ENCODE measurements at places on chromosomes 1 and 21. TPM values are rescaled to one million over a fixed set of nuclear protein-coding genes. Genes with fewer than 3 reads are reported as not detected.

- DNase-seq = no peak
Observed at GRCh38 chr1:54859700-54860391, 27.1 kb downstream of the DHCR24 start.

GRCh38 chr1:22332795-22333499 is 118.7 kb upstream of the ZBTB40 start:
- no peak for DNase-seq

DNA sequence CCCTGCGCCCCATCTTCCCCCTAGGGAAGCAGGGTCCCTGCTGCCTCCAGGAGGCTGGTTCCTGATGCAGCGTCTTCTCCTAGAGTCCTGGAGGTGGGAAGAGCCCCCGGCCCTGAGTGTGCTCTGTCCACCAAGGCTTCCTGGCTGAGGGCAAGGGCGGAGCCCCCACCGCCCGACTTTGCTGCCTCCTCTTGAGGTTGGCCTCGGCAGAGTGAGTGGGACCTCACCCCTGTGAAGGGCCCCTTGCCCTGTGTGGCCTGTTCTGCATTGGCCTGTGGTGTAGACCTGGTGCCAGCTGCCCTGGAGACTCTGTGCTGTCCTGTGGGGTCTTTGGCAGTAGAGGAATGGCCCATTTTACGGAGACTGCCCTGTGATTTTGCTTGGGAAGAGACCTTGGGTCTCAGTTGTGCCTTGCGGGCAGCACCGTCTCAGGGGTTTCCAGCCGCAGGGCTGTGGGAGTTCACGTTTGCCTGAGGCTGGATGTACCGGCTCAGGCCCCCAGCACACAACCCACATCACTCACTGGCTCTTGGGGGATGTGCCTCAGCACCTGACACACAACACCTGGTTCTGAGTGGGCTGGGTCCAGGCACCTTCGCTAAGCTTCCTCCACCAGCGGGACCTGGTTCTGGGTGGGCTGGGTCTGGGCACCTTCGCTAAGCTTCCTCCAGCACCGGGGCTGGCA is 73.6 kb downstream of the SKI start:
- DNase-seq = no peak

- peak; percentile 33 for DNase-seq
Observed at GRCh38 chr1:13892671-13893325, 192.8 kb downstream of the PRDM2 start.

GRCh38 chr1:217734973-217735372 is 103.8 kb downstream of the SPATA17 start:
- DNase-seq = no peak

DNA sequence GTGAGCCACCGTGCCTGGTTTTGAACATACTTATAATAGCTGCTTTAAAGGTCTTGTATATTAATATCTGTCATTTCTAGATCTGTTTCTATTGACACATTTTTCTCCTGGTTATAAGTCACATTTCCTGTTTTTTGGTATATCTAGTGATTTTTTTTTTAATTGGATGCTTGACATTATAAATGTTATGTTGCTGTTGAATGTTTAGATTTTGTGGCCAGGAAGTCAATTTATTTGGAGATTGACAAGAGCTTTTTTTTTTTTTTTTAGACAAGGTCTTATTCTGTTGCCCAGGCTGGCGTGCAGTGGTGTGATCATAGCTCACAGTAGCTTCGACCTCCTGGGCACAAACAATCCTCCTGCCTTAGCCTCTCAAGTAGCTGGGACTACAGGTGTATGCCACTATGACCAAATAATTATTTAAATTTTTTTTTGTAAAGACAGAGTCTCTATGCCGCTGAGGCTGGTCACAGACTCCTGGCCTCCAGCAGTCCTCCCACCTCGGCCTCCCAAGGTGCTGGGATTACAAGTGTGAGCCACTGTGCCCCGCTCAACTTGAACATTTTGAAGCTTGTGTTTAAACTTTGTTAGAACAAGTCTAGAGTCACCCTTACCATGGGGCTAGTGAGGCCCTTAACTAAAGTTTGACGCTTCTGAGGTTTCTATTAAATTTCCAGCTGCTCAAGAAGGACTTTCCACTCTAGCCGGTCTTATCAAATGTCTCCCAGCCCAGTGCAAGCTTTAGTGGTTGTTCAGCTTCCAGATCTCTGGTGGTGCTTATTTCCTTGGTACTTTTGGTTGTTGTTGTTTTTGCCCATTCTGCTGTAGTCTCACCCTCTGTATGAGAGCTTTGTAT is 8.6 kb upstream of the CHI3L2 start:
- no peak for DNase-seq

DNA sequence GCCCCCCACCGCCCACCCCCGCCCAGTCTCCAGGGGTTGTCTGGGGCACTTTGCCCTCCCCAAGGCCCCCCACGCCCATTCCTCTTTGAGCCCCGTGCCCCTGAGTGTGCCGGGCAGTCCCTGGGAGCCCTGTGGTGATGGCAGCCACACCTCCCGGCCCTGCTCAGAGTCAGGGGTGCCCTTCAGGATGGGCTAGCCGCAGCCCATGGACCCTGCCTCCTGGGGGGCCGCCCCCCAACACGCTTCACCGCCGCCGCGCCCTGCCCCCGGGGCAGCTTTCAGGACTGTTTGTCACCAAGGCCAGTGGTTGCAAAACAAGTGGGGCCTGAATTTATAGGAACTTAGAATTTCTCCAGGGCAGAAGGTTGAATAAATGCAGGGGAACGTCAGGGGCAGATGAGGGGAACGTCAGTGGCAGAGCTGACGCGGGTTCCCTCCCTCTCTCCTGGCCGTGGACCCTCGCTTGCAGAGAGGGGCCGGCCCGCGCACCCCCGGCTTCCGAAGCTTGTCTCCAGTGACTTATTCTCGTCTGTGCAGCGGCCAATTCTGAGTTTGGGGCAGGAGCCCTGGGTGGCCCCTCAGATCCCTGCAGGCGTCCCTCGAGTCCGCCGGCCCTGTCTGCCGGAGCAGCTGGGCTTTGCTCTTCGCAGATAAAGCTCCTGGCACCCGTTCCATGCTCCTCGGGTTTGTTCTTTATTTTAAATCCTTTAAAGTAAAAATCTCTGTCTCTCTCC is 41.2 kb upstream of the ADARB1 start:
- DNase-seq = no peak

DNA sequence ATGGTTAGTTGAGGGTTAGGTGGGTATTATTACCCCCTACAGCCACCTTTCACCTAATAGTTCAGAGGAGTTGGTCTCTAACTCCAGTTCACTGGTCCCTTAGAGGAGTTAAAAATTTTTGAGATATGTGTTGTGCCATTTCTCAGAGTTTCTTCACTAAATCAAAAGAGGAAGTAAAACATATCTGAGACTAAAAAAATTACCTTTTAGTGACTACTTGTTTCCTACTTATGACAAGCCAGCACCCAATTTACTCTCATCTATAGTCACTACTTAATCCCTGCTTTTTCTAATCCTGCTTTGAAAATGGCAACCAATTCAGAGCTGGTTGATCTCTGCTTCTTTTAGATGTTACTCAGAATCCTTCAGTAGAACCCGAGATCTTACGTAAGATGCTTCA is 1316.8 kb upstream of the B3GALT2 start:
- DNase-seq = no peak

GRCh38 chr1:22815421-22816066 is 104.9 kb downstream of the EPHB2 start:
- no peak for DNase-seq

DNA sequence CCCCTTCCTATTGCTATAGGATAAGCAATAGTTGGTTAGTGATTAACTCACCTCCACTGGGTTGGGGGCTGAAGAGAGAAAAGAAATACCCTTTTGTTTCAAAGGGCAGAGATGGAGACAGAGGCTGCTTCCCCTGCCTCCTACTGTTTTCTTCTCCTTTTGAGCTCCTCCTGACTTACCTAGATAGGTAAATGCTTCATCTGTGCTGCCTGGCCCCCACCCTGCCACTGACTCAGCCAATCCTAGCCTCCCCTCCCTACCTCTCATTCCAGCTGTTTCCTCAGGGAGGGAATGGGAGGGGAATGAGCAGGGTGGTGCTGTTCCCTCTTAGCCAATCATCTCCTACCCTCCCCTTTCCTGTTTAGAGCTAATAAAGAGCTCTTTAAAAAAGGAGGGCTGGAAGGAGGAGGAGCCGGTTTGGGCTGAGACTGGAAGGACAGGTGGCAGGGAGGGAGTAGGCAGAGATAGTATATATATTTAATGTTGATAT is at the start of gene C1orf116:
TSS of gene C1orf116 (minus strand) at position 229 of the 490 bp plus-strand sequence. CDS start 5,158 bp downstream, outside the sequence.
- DNase-seq = peak; percentile 87

DNA sequence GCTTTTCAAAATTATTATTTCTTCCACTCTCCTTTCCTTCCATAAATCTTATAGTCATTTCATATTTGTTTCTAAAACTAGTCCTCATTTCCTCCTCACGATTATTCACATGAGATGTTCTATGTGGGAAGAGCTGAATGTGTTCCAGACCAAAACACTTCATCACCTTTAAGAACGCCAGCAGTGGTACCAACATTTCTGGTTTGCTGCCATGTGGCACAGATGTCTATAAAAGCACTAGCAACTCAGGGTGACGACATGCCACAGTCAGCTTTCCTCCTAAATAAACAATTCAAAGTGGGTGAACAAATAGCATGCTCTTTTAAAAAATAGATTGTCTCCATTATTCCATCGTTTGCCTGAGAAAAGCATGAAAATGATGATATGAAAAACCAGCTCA is 1217.8 kb upstream of the ADGRL2 start:
- DNase-seq = no peak

- DNase-seq = no peak
Observed at GRCh38 chr1:199083680-199084079, 444.8 kb downstream of the PTPRC start.

GRCh38 chr21:26064506-26064905 is 106.1 kb downstream of the APP start:
- no peak for DNase-seq

DNA sequence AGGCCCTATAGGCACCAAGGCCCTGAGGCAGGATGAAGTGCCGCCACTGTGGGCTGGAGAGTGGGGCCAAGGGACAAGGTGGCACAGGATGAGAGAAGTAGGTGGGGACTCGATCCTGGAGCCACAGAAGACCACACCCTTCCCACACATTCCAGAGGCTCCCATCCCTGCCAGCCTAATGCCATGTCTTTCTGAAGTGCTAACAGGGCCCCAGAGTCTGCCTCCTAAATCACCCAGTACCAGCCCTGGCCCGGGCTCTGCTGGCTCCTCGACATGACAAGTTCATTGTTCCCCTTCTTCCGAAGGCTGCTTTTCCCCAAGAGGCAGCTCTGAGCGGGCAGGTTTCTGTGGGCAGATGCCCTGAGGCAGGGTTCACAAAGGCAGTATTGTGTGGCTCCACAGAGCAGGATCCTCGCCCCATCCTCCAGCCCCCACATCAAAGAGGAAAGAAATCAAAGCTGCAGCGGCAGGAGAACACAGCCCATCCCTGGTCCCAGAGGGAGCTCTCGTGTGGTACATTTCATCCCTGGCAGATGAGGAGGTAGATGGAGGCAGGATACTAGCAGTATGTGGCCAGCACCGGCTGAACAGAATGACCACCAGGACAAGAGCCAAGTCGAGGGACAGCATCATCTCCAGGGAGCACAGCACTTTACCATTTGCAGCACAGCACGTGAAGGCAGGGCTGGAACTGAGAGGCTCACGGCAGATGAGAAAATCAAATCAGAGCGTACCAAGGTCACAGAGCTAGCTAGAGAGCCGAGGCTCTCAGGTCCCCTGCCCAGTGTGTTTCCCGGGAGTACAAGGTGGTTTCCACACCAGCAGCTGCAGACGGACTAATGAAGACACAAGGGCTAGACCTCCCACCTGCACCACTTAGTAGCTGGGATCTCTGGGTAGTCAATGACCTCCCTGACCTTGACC is 64.8 kb downstream of the SYF2 start:
- DNase-seq = peak; percentile 45

GRCh38 chr1:111599781-111600693 is 19.6 kb upstream of the RAP1A start:
- DNase-seq = no peak

DNA sequence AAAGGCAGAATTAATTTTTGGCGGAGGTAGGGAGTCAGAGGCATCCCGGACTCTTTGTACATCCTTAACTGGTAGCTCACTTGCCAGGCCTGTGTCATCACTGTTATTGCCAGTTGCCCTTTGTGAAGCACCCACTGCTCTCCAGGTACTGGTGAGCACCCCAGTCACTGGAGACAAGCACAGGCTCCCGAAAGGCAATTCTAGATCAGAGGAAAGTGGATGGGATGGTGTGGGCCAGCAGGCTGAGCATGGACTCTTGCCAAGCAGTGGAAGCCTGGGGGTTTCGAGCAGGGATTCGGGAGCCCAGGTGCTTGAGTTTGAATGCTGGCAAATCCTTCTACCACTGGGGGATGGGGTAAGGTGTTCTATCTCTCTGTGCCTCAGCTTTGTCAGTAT is 551.1 kb downstream of the MATN1 start:
- no peak for DNase-seq

DNA sequence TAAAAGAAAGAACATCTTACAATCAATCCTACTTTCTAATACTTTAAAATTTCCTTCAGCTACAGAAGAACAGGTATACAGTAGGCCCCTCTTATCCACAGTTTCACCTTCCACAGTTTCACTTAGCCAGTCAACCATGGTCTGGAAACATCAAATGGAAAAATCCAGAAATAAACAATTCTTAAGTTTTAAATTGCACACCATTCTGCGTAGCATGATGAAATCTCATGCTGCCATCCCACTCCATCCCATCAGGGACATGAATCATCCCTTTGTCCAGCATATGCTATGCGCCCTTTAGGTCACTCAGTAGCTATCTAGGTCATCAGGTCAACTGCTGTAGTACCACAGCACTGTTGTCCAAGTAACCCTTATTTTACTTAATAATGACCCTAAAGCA is 67.7 kb downstream of the HSF2BP start:
- no peak for DNase-seq

- DNase-seq = no peak
Observed at GRCh38 chr21:24278711-24279110, 1328.6 kb downstream of the MRPL39 start.

DNA sequence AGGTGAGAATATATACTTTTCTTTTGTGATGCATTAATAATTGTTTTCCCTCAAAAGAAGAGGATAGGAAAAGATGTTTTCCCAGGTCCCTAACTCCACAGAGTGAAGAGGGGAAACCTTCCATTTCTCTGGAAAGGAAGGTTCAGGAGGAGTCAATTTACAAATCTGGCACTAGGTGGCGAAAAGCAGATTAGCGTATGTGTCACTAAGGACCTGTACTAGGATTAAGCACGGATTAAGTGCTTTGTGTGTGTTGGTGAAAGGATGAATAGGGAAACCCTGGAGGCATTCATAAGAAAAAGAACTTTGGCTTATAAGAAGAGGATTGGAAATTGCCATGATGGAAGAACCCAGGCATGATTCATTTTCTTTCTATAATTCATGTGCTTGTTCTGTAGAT is 410.1 kb upstream of the PLXNA2 start:
- peak; percentile 20 for DNase-seq

- DNase-seq = no peak
Observed at GRCh38 chr1:2481885-2482284, 5.8 kb downstream of the PLCH2 start.

- peak; percentile 76 for DNase-seq
Observed at GRCh38 chr21:42097860-42098454, 26.8 kb downstream of the UMODL1 start.

GRCh38 chr1:63651161-63651701 is 58.0 kb downstream of the PGM1 start:
- DNase-seq = no peak

The ANKRD34A gene
- total RNA-seq = 0.21 TPM

The TNFRSF9 gene
- 0.17 TPM for total RNA-seq

The ERICH3 gene
- 0.16 TPM for total RNA-seq

The RGS7 gene
- 0.24 TPM for total RNA-seq

The TINAGL1 gene
- total RNA-seq = 130 TPM

The CA6 gene
- not detected for total RNA-seq

The TMEM52 gene
- 3.5 TPM for total RNA-seq

The TRAF5 gene
- total RNA-seq = 14.5 TPM

The BATF3 gene
- 0.88 TPM for total RNA-seq
